C1 segment of cervical spinal cord (tissue), 14 donors: ENCODE measurements at places on chromosomes 16 and 17.

GRCh38 chr17:34847938-34848337 lies 113.3 kb downstream of the CCT6B start:
- no peak for DNase-seq

DNA sequence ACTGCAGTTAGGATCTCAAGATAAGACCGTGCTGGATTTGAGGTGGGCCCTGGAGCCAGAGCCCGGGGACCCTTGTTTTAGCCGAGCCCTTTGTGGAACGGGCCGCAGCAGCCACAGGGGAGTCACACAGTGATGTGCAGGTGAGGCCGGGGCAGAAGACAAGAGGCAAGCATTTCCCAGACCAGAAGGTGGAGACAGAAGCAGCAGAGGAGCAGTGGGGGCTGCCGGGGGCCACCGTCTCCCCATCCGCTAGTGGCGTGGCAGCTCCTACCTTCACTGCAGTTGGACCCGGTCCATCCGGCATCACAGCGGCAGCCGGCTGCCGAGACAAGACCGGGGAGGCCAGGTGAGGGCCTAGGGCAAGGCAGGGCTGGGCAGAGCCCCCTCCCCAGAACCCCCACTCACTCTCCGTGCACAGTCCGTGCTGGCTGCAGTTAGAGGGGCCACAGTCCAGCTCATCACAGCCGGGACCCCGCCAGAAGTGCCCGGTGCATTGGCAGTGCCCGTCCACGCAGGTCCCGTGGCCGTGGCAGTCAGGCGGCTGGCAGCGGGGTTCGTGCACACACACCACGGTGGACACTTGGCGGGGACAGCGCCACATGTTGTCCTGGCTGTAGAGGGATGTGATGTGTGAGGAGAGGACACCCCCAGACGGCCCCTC lies 6.0 kb downstream of the NAGPA start:
- DNase-seq: no peak

DNA sequence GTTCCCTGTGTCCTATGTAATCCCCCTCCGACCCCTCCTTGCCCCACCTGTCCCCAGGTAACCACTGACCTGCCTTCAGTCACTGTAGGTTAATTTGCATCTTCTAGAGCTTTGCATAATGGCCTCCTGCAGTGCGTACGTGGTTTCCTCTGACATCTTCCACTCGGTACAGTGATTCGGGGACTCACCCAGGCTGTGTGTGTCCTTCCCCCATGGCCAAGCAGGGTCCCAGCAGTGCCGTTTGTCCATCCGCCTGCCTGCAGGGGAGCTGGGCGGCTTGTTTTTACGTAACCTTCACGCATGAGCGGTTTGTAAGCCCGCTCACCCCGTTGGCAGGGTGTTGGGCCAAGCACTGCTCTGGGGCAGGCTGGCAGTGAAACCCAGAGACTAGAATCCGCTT lies 7.9 kb downstream of the MAPK8IP3 start:
- no peak for DNase-seq

- no peak for DNase-seq
Measured at GRCh38 chr17:50190603-50191358, 10.7 kb downstream of the COL1A1 start.

GRCh38 chr17:62631936-62632924 lies 4.8 kb downstream of the MRC2 start:
- no peak for DNase-seq

DNA sequence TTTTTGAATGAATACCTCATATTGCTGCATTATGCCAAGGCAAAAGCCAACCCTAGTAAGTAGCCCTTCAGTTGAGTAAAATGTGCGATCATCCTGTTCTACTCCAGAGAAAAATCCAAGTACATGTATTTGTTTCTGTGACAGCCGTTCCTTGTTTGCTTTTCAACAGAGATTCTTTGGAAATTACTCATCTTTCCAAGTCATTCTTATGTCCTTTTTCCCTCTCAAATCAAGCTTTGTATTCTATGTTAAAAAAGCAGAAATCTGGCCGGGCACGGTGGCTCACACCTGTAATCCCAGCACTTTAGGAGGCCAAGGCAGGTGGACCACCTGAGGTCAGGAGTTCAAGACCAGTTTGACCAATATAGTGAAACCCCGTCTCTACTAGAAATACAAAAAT lies 112.9 kb upstream of the HAS3 start:
- DNase-seq: no peak

DNA sequence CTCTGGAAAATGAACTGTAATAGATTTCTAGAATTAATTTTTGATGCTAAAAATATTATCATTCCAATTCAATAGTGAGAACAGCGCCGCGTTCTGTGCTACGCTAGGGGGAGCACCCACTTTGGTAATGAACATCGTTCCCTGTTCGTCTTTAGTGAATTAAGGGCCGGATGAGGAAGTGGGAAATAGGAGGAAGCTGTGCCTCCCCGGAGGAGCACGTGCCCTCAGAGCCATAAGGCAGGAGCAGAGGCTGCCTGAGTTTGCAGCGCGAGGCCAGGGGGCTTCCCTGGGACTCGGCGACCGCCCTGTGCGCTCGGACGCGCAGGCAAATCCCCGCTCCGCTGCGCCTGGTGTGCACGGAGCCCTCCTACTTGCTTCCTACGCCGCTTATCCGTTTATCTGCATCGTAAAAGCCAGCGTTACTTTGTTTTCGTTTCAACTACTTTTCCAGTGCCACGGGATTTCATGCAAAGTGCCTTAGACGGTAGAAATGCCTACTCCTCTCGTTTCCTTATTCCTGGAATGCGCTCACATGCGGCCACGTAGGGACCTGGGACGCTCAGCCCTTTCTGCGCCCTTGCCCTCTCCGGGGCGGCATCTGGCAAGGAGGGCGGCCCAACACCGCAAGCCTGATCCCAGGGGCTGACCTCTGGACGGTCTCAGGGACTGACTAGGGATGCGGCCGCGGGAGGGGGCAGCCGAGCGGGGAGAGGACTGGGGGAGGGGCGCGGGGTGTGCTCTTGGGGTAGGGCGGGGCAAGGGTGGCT lies 76.4 kb downstream of the KCNJ12 start:
- peak; percentile 24 for DNase-seq

DNA sequence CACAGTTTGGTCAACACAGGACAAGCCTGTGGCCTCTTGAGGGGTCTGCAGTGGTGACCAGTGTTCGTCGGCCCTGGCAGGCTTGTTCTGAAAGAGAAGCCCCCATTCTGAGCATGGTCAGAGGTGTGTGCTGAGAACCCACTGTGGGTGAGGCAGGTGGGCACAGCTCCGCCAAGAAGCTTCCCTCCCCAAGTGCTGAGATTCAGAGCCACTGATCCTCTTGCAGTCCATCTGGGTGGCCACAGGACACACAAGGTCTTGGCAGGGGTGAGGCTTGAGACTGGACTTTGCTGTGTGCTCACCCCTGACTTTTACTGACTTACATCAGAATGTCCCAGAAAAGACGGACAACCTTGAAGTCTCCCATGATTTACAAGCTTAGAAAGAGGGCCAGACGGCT lies 18.7 kb downstream of the MPRIP start:
- DNase-seq: no peak

DNA sequence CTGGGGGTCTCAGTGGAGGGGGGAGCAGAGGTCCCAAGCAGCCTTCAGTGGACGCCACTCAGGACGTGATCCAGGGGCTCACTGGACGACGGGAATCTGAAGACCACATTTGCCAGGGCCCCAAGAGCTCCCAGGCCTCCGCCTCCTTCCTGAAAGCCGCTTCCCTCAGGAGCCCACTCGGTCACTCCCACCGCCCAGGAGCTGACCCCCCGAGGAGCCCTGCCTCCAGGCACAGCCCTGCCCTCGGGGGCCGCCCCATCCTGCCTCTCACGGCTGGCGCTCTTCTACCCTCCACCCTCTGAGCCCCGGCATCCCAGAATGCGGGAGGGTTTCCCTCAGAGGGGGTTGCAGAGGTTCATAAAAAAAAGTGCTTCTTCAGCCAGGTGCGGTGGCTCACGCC lies 24.2 kb downstream of the TIMM22 start:
- DNase-seq: no peak
